Stimulated activated CD8-positive, alpha-beta memory T cell treated with anti-CD3 and anti-CD28 coated beads, Interleukin-4, amount 100 ng/mL, for 1 hour (primary cell): ENCODE measurements at places on chromosomes 13 and 19.

- DNase-seq, result no peak
Measured at GRCh38 chr13:50075619-50076097, 60.4 kb downstream of the KCNRG start.

- DNase-seq, result no peak
Measured at GRCh38 chr19:15297416-15298224, 34.7 kb downstream of the BRD4 start.

- no peak for DNase-seq
Measured at GRCh38 chr13:110070511-110071120, 236.3 kb downstream of the COL4A1 start.

DNA sequence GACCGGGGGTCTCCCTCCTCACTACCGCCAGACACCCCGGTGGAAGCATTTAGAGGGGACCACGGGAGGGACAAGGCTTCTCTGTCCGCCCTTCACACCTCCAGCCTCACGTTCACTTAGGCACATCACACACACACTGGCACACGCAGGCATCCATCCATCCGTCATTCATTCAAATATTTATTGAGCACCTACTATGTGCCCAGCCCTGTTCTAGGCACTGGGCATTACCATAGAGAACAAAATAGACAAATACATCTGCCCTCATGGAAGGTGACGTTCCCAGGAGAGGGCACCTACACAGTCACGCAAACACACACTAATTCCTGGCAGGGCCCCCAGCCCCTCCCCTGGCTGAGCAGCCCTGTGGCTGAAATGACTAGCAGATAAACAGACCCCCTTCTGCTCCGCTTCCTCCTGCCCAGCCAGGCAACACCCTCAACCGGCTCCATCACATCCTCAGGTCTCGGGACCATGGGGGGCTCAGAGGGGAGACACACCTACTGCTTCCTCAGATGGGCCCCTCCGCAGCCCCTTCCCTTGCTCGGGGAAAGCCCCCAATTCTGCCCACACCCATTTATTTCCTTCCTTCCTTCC lies 3.7 kb upstream of the NOP53 start:
- DNase-seq, result no peak

DNA sequence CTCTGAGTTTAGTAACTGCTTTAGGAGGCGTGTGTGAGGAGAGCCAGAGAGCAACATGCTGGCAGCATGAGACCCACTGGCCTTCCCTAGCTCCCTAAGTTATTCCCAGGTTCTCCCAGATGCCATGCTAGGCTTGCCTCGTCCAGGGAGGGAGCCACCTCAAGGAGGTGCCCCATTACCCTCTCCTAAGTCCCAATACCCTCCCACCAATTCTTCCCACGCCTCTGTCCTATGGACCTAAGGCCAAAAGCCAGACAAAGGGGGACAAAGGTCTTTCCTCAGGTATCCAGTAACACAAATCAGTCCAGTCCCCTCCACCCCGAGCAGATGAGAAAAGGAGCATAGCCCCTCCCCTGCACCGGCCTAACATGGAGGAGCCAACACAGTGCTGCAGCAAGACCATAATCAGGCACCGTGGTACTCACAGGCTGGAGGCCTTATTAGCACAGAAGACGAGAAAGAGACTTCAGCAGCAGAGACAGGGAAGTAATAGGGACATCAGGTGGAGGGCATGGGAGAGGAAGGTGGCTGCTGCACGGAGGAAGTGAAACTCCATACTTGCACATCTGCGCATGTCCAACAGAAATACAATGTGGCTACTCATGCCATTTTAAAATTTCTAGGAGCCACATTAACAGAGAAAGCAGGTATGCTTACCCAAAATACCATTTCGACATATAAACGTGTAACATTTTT lies 46.3 kb downstream of the BRD4 start:
- DNase-seq, result no peak

- no peak for DNase-seq
Measured at GRCh38 chr19:39308531-39309304, 11.9 kb downstream of the LRFN1 start.
